ENCODE measurements at places on chromosomes 3 and 15.

GRCh38 chr3:71694358-71694999 lies 30.7 kb downstream of the EIF4E3 start:
- DNase-seq = no peak

DNA sequence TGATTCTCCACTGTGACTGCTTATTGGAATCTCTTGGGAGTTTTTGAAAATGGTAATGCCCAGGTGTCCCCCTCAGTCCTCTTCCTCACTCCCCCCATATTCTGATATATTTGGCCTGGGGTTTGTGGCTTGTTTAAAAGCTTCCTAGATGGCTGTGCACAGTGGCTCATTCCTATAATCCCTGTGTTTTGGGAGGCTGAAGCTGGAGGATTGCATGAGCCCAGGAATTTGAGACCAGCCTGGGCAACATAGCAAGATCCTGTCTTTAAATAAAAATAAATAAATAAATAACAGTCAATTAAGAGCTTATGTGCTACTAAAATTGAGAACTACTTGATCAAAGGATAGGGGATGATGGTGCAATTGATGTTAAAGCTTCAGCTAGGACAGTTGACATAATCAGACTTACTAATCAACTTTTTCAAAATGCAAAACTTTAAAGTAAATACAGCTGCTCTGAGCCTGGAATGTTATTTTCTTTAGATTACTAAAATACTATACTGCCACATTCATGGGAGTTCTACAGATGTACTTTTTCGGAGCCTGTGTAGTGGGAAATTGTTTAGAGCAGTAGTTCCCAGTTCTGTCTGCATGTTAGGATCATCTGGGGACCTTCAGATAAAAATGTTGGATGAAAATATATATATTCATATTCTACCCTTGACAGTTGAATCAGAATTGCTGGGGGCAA lies 33.4 kb downstream of the ARIH1 start:
- no peak for DNase-seq

- no peak for DNase-seq
Observed at GRCh38 chr3:42729404-42730145, 27.0 kb upstream of the HHATL start.

- no peak for DNase-seq
Observed at GRCh38 chr15:78063970-78064385, 13.5 kb downstream of the TBC1D2B start.

- DNase-seq = no peak
Observed at GRCh38 chr15:52136442-52136980, 23.9 kb upstream of the BCL2L10 start.

- no peak for DNase-seq
Observed at GRCh38 chr15:90459368-90459767, 70.4 kb upstream of the CRTC3 start.

Measured in WTC11 (cell line).